ENCODE measurements at places on chromosomes 1 and 21.

DNA sequence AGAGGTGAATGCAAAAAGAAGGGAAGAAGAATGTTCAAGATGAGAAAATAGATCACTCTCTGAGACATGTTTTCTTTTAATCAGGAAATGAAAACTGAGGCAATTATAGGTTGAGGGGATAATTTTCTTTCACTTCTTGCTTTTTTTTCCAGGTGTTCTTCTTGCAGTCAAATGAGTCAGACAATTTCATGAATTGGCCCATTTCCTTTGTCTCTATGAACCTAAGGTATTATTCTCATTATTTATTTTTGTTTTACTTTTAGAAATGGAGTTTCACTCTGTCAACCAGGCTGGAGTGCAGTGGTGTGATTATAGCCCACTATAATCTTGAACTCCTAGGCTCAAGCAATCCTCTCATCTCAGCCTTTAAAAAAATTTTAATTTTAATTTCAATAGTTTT, 3.5 kb upstream of the VASH2 start:
- no peak for DNase-seq

GRCh38 chr1:76583875-76584477, 283.3 kb upstream of the ST6GALNAC5 start:
- DNase-seq = no peak

GRCh38 chr1:245173446-245174211, 18.8 kb downstream of the KIF26B start:
- DNase-seq = no peak

DNA sequence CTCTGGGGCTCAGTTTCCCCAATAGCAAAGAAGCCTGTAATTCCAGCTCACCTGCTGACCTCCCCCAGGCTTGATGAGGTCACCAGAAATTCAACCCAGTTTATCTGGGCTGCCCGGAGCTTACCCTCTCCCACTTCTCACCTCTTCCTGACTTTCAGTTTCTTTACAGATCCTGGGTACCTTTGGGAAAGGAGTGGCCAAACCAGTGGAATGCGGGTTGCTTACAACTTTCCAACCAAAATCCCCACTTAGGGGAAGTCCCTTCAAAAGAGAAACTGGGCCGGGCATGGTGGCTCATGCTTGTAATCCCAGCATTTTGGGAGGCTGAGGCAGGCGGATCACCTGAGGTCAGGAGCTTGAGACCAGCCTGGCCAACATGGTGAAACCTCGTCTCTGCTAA, 5.9 kb upstream of the MARCKSL1 start:
- DNase-seq = no peak

DNA sequence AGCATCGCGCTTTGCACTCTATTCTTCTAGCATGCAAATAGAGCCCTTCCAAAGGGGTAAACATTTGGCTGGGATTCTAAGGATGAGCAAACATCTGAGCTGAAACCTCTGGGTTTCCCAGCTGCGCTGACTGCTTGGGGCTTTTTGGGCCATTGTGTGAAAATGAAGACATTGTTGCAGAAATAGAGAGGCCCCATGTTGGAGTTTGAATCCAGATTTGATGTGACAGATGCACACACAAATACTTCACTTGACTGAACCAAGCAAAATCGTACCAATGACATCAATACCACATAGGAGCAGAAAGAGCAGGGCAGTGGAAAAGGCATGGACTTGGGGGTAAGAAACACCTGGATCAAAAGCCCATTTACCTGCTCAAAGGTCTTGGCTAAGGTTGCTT, 144.6 kb upstream of the HMGB4 start:
- no peak for DNase-seq

GRCh38 chr1:193216920-193217319, 30.5 kb upstream of the B3GALT2 start:
- no peak for DNase-seq

DNA sequence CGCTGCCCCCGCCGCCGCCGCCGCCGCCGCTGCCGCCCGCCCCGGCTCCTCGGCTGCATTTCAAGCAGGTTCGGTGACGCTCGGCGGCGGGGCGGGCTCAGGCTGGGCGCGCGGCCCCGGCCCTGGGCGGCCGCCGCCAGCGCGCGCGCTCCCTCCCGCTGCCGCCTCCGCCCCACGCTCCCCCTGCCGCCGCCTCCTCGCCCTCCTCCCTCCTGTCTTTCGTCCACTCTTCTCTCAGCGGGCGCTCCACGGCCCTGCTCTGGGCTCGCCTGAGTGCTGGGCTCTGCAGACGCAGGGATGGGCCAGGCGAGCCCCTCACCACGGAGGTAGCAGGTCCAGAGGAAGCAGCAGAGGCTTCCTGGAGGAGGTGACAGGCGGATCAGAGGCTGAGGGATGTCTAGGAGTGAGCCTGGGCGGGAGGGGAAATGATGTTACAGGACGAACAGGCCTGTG, at the start of gene LRP8:
LRP8 (minus strand) TSS at position 62 of the 453 bp plus-strand sequence. CDS start 158 bp downstream, outside the sequence.
- peak; percentile 47 for DNase-seq

- DNase-seq = no peak
These were observed 49.9 kb upstream of the ZC3H12A start for GRCh38 chr1:37424523-37424922.

DNA sequence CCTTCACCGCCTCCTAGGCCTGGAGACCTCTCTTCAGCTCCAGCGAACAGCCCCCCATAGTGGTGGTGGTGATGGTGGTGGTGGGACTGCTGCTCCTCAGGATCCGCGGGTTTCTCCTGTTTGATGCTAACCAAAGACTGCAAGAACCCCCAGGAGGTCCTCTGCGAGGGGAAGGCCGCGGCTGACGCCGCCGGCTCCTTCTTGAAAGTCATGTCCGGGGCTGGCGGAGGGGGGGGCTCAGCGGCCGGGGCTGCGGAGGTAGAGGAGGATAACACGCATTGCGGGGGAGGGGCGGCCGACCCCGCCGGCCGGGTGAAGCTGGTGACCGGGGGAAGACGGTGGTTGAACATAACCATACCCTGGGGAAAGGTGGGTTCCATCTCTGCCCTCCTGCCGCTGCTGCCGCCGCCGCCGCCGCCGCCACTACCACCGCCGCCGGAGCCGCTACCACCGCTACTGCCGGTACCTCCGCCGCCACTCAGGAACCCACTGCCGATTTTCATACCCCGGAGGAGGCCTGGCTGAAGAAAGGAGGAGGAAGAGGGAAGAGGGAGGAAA, 554 bp downstream of the ZNF281 start:
- DNase-seq = no peak

GRCh38 chr1:64469116-64469976, 583 bp upstream of the CACHD1 start:
- DNase-seq = no peak

- DNase-seq = no peak
These were observed 31.8 kb downstream of the RUNX1 start for GRCh38 chr21:35017256-35017655.

- DNase-seq = no peak
These were observed 135.1 kb upstream of the MAGI3 start for GRCh38 chr1:113255038-113255719.

DNA sequence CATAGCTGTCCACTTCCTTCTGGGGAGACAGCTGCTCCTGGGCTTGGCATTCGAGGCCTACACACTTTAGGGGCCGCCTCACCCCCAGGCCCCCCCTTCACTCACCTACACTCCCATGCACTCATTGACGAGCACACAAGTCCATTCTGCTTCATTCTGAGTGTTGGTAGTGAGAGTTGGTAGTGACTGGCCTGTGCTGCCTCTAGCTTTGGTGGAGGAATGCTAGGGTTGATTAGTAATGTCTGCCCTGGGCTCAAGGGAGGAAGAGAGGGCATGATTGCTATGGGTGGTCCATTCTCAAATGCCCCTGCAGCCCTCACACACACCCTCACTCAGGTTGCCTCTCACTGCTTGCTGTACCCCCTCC, 30.4 kb downstream of the TRIM11 start:
- DNase-seq = no peak

GRCh38 chr21:14734191-14734590, 188.1 kb upstream of the SAMSN1 start:
- DNase-seq = no peak

- no peak for DNase-seq
These were observed 23.0 kb upstream of the SAMSN1 start for GRCh38 chr21:14569026-14569621.

DNA sequence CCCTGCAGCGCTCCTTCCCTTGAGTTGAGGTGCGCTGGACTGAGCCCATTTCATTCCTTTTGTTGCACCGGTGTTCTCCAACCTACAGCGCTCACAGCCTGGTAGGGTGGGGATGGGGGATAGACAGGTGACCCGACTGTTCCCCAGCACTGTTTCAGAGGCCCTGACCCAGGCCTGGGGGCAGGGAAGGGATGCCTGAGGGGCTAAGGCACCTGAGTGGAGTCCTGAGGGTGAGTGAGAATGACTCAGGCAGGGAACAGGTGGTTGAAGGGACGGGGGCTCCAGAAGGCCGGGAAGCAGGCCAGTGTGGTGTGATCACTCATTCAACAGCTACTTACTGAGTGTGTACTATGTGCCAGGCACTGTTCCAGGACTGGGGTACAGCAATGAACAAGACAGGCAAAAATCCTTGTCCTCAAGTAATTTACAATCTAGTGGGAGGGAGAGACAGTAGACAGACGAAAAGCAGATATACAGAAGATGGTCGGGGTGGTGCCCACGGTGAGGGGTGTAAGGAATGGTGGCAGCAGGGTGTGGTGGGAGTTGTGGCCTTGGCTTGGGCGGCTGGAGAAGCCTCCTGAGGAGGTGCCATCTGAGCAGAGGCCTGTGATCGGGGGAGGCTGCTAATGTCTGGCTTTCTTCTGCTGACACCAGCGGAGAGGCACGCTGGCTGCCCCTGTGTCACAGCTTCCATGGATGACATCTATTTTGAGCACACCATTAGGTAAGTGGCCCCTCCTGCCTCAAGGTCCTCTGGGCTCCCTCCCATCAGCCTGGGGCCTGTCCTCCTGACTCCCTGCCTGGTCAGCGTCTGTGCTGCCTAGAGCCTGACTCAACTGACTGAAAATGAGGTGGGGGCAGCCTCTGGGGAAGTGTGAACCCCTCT, 37.4 kb downstream of the ACOT11 start:
- no peak for DNase-seq

- DNase-seq = no peak
These were observed 75.0 kb upstream of the MACF1 start for GRCh38 chr1:39129514-39129913.

DNA sequence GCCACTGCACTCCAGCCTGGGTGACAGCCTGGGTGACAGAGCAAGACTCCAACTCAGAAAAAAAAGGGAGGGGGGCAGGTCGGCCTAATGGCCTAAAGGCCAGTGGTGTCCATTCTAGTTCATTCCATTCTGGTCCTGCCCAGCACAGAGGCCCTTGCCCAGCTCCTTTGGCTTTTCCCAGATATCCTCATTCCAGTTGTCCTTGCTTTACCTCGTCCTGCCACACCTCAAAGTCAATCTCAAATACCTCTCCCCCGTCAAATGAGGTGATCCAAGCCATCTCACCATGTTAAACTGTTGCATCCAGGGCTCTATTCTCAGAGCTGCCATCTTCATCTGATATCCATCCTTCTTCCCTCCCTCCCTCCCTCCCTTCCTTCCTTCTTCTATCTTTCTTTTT, 19.9 kb upstream of the PIK3CD start:
- no peak for DNase-seq

DNA sequence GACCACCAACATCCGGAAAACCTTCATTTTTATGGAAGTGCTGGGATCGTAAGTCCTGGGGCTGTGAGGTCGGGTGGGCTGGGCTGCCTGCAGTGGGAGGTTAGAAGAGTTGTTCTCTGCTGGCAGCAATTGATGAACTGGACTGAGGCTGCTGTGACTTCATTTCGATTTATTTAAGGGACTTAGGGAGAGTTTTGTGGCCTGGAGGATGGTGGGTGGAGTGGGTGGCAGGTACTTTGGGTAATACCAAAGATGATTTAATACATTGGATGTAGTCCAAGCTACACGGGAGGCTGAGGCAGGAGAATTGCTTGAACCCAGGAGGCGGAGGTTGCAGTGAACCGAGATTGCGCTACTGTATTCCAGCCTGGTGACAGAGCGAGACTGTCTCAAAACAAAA, 11.5 kb downstream of the CAMK1G start:
- DNase-seq = no peak

- DNase-seq = no peak
These were observed 22.4 kb downstream of the TRPM2 start for GRCh38 chr21:44375761-44376241.

GRCh38 chr1:14737561-14738094, 139.1 kb downstream of the KAZN start:
- DNase-seq = no peak

GRCh38 chr21:35050348-35051286, 1.5 kb upstream of the RUNX1 start:
- no peak for DNase-seq

GRCh38 chr1:153368495-153368894, 6.9 kb downstream of the S100A12 start:
- no peak for DNase-seq

- DNase-seq = no peak
These were observed 74.1 kb downstream of the CD46 start for GRCh38 chr1:207825719-207826556.

DNA sequence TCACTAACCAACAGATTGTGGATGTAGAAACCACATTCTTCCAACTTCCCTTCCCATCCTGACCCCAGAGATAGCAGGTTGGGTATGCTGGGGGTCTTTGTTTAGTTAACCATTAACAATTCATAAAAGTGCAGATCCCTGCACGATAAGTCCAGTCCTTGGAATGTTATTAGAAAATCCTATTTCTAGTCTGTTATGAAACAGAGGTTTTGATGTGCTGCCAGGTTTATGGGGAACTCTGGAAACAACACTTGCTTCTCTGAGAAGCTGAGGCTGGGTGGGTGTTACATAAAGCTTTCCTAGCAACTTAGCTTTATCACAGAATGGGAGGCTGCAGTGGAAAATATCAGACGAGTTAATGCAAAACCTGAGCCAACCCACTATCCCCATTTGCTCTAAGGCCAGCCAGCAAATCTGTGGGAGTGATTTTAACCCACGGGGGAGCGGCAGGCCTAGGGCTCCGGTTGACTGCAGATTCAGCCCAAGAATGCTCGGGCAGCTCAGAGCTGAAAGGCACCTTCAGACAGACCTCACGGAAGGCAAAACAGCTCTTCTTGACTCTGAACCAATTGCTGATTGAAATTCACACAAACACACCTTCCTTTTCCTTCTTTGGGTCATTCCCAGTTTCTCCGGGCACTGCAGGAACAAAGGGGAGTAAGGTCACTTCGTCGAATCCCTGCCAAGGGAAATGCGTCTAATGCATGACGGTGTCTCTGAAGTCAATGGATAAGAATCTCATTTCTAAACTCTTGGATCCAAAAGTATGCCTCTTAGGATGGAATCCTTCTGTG, 111.7 kb upstream of the IRF2BP2 start:
- no peak for DNase-seq

DNA sequence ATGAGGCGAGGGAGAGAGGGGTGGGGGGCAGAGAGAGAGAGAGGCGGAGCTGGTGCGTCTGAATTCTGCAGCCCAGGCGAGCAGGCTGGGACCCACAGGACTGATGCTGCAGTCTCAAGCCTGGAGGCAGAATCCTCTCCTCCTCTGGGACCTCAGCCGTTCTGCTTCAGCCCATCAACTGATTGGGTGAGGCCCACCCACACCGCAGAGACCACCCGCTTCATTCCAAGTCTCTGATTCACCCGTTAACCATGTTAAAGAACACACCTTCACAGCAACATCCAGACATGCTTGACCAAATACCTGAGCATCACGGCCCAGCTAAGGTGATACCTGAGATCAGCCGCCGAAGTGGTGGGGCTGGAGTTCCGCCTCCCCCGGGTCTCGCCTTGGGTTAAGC, 147.8 kb downstream of the NPHP4 start:
- no peak for DNase-seq

All from nucleus accumbens (tissue), 56 donors.